AG09309 (cell line): ENCODE measurements at places on chromosomes 2 and 18.
A peak's percentile ranks its signal among the peaks of the same experiment; 100 is the strongest.

GRCh38 chr2:41933585-41934320 lies 114.1 kb upstream of the PKDCC start:
- DNase-seq: peak; percentile 80

- DNase-seq: no peak
Observed at GRCh38 chr2:136127356-136127755, 9.4 kb upstream of the CXCR4 start.

GRCh38 chr2:44616667-44617155 lies 255.0 kb downstream of the CAMKMT start:
- no peak for DNase-seq

DNA sequence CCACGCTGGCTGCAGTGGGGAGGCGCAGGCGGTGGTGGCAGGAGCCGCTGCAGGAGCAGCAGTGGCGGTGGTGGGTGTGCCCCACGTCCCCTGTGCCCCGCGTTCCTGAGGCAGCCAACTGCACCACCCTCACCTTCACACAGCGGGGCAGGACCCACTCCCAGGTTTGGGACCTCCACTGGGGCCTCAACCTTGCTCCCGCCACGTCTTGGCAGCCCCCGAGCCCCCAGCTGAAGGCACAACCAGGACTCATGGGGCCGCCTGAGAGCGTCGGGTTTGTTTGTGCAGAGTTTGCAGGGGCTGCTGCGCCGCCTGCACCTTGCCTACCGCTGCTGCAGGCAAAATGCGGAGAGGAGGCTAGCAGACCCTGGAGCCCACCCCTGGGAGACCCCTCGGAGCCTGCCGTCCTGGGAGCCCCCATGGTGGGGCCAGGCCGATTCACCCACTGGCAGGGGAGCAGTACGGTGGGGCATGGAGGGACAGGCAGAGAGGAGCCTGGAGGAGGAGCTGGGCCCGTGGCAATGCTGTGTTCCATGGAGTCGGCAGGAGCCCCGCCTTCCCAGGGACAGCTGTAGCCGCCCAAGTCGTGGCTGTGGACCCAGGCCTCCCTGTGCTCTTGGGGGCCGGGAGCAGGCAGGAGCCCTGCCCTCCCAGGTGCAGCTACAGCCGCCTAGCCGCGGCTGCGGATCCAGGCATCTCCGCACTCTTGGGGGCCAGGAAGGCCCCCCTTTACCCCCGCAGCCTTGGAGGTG lies 14.7 kb upstream of the EML6 start:
- no peak for DNase-seq

- DNase-seq: no peak
Observed at GRCh38 chr2:161230959-161231358, 70.7 kb downstream of the TANK start.

DNA sequence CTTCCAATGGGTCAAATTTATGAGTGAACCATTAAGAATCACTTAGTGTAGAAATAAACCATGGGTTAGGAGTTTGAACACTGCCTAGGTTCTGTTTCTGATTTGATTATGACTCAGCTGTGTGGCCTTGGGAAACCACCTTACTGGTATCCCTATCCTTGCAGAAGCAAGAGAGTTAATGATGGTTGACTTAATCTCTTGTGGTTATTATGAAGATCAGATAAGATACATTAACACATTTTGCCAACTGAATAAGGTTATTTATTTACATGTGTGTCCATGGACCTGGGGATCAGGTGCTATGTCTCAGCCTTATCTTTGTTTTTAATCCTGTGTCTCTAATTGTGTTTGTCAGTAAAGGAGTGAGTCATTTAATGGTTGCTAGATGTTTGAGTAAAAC lies 5.4 kb upstream of the KCNJ13 start:
- DNase-seq: peak; percentile 52

GRCh38 chr2:11901351-11902069 lies 155.1 kb downstream of the LPIN1 start:
- no peak for DNase-seq

GRCh38 chr2:241074901-241075540 lies 27.1 kb downstream of the MTERF4 start:
- DNase-seq: no peak

DNA sequence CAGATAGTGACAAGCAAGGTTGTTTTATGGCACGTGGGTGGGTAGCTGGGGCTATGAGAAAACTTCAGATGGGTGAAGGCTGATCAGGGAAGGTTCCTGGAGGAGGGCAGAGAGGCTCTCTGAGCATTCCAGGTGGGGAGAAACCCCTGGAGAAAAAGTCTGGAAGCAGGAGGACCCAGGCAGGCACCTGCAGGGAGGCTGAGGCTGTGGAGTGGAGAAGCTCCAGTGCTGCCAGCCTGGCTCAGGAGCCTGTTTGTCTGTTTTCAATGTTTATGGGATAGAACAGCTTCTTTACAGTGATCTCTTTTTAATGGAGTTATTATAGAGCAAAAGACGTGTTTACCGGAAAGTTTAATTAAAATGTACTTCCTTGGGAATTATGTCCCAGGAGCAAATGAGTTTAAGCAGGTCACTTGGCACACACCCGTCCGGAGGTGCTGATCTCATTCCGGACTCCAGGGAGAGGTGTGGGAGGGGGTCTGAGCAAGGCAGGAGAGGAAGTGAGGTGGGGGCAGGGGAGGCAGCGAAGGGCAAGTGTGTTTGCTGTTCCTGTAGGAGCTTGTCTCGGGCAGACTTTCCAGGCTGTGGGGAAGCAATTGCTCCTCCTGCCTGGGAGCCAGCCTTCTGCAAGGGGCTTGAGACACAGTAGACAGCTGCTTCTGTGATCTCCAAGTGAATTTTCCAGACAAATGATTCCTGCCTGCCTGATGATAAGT lies 239.5 kb downstream of the MYCN start:
- DNase-seq: no peak
